Lower lobe of right lung (tissue), 2 donors: ENCODE measurements at places on chromosomes 13 and 19. TPM values are rescaled to one million over a fixed set of nuclear protein-coding genes. Genes with fewer than 3 reads are reported as not detected.

Gene SRRM5
- total RNA-seq = 0.24 TPM

Gene EPS8L1
- total RNA-seq = 28.1 TPM

Gene ZNF180
- total RNA-seq = 8.4 TPM

Gene ELAVL1
- total RNA-seq = 66.3 TPM

Gene RASGRP4
- 13.5 TPM for total RNA-seq

DNA sequence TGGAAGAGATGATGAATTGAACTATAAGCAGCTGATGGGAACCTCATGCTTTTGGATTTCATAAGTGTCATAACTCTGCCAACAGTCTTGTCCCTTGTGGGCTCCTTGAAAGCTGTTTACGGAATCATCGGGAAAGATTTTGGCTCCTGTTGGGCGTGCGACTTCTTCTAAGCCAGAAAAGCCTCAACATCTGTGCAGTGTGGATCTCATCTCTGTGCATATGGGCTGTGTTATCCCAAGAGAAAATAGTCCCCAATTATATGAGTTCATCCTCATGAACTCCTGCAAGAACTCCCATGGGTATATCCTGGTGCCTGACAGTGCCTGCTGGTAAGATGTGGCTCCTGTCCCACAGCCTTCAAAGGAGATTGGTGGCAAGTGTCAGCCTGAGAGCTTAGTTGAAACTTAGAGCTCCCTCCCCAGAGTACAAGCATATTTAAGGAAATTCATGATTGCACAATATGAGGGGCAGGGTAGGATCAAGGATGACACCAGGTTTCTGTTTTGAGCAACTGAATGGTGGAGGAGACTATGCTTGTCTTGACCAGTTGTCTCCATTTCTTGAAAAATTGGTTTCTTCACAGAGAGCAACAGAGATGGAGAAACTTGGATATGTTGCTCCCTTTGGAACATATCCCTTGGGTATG, 243.5 kb downstream of the ITGBL1 start:
- no peaks in the 10 kb centered on the region for H3K36me3 ChIP-seq
- no peaks in the 10 kb centered on the region for H3K4me1 ChIP-seq
- no peak overlapping the region for H3K4me3 ChIP-seq
- no peaks in the 10 kb centered on the region for H3K27me3 ChIP-seq

DNA sequence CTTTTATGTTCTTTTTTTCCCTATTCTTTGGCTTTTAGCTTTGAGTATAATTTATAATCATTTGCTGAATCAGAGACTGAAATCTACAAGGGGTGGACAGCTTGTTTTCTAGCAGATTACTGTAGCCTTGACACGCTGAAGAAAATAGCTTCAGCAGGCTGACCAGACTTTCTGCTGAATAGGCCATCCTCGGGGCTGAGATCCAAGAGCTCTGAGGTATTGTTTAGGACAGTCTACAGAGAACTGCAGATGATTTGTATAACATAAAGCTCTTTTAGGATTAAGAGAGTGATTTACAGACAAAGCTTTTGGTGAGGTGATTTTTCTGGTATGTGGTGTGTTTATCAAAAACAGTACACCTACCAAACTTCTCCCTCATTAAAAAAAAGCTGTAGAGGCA, 16.8 kb downstream of the POLR1D start:
- H3K36me3 ChIP-seq = no peaks in the 10 kb centered on the region
- no peak for DNase-seq
- no peaks in the 10 kb centered on the region for H3K27me3 ChIP-seq
- H3K4me1 ChIP-seq = peaks cover 23% of the 10 kb centered on the region
